ENCODE measurements at places on chromosomes 12 and 14.

GRCh38 chr12:43882578-43883178, 46.8 kb downstream of the TMEM117 start:
- DNase-seq, result peak; percentile 23

GRCh38 chr12:82357340-82357739, 847 bp downstream of the CCDC59 start:
- no peak for DNase-seq

DNA sequence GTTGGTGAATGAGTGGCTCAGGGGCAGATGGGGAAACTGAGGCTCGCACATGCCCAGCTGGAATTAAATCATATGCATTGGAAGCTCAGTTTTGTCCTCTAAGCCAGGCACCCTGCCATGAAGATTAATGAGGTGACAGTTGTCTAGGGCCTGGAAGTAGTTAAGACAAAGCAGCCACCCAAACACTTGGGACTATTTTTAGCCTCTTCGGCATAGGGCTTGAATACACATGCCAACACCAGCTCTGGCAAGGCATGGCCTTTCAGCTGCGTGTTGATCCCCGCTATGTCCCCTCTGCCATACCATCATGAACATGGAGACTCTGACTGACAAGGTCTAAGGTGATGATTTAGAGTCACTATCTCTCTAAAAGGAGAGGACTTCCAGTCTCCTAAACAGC, 250.2 kb downstream of the KSR2 start:
- DNase-seq, result no peak

GRCh38 chr12:5840944-5841343, 104.1 kb downstream of the ANO2 start:
- DNase-seq, result no peak

- DNase-seq, result no peak
Measured at GRCh38 chr14:53249059-53249458, 95.9 kb upstream of the DDHD1 start.

GRCh38 chr14:92552066-92552465, 38.5 kb downstream of the RIN3 start:
- DNase-seq, result no peak

DNA sequence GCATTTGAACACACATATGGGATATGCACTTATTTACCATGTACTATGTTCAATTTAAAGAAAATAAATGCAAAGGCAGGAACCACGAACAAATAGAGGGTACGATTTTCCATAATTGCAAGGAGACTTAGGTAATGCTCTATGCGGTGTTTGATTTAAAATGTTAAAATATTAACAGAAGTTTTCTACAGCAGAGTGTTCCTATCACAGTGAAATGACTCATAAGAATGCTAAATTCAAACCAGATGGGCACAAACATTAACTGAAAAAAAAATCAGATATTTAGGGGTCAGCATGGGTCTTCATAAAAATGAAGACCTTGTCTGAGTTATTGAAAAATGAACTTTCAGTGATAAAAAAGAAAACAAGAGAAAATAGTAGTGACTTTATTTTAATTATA, 65.4 kb downstream of the LLPH start:
- DNase-seq, result no peak

DNA sequence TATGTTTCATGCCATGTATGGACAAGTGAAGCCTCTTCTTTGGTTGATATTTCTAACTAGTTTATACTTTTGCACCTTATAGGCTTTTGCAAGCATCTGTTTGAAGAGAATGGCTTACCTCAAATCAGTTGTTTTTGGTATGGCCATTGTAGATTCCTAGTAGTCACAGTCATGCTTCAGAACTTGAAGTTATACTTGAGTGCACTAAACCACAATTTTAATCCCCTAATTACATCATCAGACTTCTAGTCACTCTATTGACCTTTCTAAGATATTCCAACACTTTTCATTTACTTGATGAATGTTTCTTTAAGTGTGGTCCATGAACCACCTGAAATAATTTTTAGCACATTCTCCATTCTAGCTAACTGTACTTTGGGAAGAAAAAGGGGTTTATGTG, 18.6 kb upstream of the KLRB1 start:
- no peak for DNase-seq
